Osteoblast (primary cell): ENCODE measurements at places on chromosomes 2 and 18. TPM values are rescaled to one million over a fixed set of nuclear protein-coding genes. Genes with fewer than 3 reads are reported as not detected.

GRCh38 chr2:66729416-66730330 lies 294.7 kb downstream of the MEIS1 start:
- no peak for DNase-seq

DNA sequence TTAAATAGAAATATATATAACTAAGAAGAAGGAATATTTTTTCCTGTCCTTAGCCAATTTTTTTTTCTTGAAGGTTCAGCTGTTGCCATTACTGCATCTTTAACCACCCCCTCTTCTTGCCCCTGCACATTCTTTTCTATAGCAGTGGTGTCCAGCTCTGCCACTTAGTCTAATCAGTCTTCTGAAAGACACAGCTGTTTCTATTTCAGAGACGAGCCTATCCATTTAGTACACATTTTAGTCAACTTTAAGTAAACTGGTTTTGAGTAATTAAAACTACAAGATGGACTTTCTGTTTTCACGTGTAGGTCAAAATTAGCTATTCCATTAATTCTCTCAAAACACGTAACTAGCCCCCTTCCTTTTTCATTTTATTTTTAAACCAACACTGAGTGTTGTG lies 21.0 kb downstream of the SPOPL start:
- no peak for DNase-seq

- DNase-seq: no peak
Observed at GRCh38 chr2:216015722-216016464, 2.5 kb upstream of the MREG start.

- no peak for DNase-seq
Observed at GRCh38 chr18:55179835-55180234, 220.6 kb upstream of the CCDC68 start.

DNA sequence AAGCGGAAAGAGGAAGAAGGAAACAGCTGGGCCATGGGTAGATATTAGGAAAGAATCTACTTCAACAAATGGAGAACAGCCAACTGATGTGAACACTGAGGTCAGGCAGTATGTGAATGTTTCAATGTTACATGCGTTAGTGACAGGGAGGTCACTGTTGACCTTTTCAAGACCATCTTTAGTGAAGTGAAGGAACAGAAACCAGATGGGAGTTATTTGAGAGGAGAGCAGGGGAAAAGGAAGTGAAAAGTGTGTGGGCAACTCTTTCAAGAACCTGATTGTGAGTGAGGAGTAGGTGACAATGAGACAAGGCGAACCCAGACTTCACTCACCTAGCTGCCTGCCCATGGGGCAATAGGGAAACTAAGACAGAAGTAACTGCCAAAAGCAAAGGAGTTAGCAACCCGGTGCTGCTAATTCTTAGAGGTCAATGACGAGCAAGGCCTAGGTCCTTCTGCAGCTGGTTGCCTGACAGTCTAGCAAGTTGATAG lies 67.0 kb downstream of the SP3 start:
- peak; percentile 13 for DNase-seq

- DNase-seq: peak; percentile 47
Observed at GRCh38 chr2:130183512-130184373, 1.7 kb downstream of the MZT2B start.

GRCh38 chr18:50573679-50574078 lies 13.8 kb downstream of the MAPK4 start:
- no peak for DNase-seq

DNA sequence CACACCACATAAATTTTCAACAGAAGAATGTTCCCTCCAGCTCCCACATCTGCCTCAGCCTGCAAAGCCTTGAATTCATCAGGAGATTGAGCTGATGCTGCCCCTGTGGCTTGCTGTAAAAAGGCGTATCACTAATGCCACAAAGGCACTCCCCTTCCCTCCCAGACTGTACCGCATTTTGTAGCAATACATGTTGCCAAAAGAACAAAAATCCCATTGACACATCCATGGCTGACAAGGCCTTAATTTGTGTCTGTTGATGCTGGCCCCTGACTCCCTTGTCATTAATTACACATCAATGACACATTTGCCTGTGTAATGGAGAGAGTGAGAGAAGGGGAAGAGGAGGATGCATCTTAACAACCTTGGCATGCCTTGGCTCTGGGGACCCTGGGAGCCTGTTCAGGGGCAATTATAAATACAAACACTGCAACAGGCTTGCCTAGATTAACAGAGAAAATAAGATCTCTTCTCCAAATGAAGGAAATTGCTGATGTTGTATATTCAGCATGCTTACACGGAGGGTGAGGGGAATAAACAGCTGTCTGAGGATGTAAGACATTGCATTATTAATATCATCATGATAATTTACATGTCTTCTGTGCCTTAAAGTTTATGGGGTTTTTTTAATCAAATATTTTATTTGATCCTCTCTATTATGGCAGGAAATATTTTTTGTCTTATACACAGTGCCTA lies 264.0 kb downstream of the SUCLG1 start:
- no peak for DNase-seq

GRCh38 chr2:675460-675859 lies 1.7 kb downstream of the TMEM18 start:
- DNase-seq: peak; percentile 70

DNA sequence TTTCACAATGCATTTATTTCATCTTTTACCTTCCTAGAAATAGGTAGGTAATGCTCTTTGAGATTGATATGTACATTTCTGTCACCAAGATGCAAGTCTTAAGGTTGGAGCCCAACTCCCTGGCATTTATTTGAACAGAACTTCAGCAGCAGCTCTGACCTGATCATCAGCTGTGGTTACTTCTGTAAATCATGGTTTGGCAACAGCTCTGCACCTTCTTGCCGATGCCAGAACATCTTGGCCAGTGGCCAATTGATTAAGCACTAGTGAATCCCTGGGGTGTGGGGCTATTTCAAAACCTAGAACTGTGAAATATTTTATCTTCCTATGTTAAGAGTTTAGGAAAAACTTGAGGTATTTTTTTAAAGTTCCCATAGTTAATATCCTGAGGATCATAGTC lies 124.8 kb upstream of the NYAP2 start:
- DNase-seq: no peak

GRCh38 chr18:35043207-35043606 lies 2.0 kb downstream of the MAPRE2 start:
- DNase-seq: no peak

DNA sequence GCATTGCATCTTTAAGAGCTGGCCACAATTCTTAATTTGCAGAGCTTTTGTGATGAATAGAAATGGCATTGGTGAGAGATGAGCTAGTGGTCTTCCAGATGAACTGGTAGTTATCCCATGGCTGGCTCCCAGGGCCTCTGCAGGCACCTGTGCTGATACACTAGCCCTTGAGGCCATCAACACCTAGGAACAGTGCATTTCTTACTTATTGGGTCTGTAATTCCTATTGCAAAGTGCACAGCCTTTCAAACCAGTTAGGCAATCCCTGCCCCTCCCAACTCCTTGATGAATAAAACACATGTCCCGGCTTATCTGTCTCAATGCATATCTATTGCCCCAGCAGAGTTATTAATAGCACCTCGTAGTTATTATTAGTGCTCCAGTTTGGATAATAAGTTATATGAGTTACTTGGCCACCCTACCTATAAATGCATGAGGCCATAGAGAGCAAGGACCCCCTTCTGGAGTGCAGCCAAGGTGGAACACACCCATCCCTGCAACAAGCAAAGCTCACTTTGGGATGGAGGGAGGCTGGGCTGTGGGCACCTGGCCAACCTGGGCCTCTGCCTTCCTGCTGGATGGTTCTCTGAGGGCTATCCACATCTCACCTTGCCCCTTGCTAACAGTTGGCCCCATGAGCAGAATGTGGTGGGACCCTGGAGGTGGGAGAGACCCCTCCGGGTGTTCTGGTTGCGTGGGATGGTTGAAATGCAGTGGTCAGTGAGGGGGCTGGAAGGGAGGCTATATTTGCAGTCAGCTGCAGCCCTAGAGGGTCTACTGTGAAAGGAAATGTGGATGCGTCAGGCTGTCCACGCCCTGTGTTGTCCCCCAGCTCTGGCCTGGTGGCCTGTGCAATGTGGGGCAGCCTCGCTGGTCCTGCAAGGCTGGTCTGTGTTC lies 455.9 kb upstream of the HS6ST1 start:
- no peak for DNase-seq

- no peak for DNase-seq
Observed at GRCh38 chr2:240970104-240970503, 28.3 kb upstream of the SNED1 start.

GRCh38 chr2:79414690-79415089 lies 98.2 kb upstream of the CTNNA2 start:
- no peak for DNase-seq

DNA sequence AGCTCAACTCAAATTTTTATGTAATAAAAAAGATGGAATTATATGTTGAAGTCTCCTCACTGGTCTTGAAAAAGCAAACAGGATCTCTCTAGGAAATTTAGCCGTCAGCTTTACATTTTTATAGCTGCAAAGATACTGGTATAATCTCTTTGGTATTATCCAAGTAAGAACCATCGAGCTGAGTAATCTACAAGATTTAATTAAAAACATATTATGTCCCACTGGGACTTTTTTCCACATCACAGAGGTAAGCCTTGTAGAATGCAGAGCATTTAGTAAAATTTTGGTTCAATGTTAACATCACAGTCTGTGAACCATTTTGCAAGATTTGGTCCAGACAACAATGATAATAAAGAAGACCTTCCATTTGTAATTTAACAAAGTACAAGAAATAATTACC lies 162.6 kb upstream of the SLC39A10 start:
- DNase-seq: no peak

DNA sequence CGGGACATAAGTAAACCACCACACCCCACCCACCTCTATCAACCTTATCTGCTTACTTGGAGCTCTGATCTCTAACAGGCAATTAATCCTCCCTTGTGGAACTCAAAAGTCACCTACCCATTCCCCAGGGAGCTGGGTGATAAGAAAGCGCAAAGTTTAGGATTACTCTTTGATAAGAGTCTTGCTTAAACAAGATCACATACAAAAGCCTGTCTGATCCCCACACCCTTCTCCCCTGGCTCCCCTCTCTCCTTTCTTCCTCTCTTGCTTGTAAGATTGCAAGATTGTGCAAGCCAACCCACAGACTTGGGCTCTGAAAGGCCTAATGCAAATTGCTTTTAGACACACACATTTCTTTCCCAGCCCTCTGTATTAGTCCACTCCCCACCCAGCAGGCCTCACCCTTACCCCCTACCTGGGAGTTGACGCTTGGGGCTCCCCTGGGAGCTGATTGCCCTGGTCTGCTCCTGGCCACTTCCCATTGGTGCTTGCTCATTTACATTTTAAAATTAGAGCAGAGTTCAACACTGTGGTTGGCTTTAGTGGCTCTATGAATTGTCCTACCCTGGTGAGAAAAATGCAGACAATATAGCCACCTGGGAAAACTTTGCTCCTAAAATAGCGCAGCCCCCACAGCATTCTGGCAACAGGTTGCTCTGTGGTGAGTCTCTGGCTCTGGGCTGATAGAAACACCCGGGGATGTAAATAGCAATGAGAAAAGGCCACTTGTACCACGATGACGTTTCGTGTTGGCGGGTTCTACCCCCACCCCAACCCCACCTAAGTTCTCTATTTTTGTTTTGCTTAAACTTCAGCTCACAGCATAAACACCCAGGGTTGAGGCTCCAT lies 92.8 kb upstream of the MSH2 start:
- DNase-seq: no peak

DNA sequence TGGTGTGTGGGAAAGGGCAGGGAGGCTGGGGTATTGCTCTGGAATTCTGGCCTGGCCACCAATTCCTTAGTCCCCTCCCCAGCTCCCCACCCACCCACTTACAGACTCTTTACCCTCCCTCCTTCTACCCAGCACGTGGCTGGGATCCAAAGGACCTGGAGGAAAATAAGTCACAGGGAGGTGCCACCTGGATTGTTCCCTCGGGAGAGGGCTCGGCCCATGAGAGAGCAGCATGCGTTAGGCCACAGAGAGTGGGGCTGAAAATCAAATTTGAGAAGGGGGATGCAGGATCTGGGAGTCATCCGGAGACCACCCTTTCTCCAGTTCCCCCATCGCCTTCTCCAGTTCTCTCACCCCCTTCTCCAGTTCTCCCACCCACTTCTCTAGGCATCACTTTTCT lies 3.0 kb downstream of the ASPRV1 start:
- DNase-seq: no peak

DNA sequence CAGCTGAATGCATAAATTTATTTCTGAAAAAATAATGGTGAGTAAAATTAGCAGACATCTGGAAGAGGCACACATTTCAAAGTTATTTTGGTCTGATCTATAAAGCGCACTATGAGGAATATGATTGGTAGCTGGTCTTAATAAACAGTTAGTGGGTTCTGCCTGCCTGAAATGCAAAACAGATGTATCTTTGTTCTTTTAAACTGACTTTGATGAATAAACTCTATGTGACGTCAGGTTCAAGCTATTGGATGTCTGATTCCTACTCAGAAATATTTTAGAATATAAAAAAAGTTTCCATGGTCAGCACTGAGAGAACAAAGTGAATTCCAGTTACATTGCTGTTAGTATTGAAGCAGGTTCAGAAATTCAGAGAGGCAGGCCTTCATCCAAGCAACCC lies 136.4 kb downstream of the TPGS2 start:
- no peak for DNase-seq

DNA sequence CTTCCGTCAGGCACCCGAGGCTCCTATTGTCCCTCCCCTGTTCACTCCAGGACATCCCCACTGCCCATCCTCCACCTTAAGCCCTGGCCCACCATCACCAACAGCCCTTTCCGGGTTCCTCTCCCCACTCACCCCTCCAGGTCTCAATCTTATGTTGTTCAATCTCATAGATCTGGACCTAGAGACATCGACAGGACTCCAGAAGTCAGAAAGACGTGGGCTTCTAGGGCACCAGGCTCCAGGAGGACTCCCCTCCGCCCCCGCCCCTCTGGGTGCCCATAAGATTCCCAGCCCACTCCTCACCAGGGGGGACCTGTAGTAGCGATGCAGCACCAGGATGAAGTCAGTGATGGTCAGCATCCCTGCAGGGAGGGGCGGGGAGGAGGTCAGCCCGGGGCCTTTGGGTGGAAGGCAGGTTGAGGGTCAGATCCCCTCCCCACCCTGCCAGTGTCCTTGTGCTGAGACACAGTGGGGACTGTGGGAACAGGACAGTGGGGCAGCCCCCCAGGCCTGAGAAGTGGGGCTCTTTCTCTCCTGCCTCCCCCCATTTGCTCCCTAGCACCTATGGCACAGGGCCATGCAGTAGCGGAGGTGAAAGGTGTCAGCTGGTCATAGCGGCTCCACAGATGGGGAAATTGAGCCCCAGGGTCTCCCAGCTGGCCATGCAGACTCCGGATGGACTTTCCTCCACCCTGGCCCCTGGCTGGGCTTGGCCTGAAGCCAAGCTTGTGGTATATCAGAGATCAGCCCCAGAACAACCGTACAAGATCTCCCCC lies 3.7 kb downstream of the PRKAG3 start:
- no peak for DNase-seq

ARHGAP25 gene
- total RNA-seq: under 0.01 and 0.29 TPM in 2 replicates

XIRP2 gene
- not detected in 2 replicates for total RNA-seq

CLEC4F gene
- total RNA-seq: not detected in 2 replicates

DSC3 gene
- total RNA-seq: under 0.01 TPM in 2 replicates
